HT1080 (cell line): ENCODE measurements at places on chromosomes 1 and 21. TPM values are rescaled to one million over a fixed set of nuclear protein-coding genes. Genes with fewer than 3 reads are reported as not detected.

The RAB7B gene
- total RNA-seq: 0.10 TPM in 1 of 2 replicates, not detected in the other

The NBPF3 gene
- 12.3 and 13.2 TPM in 2 replicates for total RNA-seq

The TFAP2E gene
- not detected in 2 replicates for total RNA-seq

The TMIGD3 gene
- not detected in 2 replicates for total RNA-seq

The ARMH1 gene
- total RNA-seq: not detected in 2 replicates

The GJA8 gene
- total RNA-seq: not detected in 2 replicates

The S100A3 gene
- 9.6 and 14.4 TPM in 2 replicates for total RNA-seq

The BEST4 gene
- total RNA-seq: not detected in 2 replicates

The TNNT2 gene
- not detected in 2 replicates for total RNA-seq

The LRRC52 gene
- not detected in 2 replicates for total RNA-seq

The ADAM30 gene
- not detected in 2 replicates for total RNA-seq

DNA sequence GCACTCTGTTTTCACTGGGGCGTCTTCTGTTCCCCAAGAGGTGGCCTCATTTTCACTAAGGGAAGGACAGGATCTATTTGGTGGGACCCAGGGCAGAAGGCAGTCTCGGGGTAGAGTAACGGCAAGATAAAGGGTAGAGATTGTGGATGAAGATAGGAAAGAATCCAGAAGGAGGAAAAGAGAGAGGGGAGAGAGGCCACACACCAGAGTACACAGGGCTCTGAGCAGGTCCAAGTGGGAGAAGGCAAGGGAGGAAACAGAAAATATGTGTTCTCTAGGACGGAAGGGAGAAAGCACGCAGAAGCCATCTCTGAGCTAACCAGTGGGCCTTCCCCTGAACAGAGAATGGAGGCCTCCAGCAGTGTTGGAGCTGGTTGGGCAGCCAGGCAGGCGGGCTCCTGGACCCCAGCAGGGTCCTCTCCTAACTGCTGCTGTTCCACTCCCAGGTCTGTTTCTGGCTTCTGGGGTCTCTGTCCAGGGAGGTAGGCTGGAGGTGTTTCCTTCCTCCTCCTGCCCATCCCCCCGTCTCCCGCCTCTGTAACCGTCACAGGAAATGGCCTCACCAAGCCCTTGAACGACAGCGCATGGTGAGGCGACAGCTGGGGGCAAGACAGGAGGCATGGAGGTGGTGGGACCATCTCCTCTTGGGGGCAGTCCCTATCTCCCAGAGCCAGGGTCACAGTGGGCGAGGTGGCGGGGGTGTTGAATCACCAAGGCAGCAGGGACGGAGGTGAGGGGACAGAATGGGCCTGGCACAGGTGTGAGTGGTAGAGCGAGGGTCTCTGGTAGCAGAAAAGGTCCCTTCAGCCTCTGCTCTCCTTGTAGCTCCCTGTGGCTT, 649 bp downstream of the PTPN7 start:
- no peak for DNase-seq

DNA sequence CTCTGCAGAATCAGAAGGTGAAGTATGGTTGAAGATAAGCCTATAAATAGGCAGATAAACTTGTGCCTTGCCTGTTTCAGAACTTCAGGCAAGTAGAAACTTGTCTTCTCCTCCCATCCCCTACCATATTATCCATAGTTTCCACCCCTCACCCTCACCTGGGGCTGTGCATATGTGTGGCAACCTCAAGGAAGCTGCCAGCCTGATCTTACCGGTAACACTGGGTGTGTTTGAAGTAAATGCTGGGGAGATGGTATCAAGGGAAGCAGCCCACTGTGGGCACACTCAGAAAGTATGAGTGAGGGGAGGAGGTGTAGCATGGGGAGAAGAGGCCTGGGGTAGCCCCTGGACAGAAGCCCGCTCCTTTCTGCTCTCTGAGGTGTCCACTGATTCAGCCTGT, 14.5 kb downstream of the VANGL2 start:
- no peak for DNase-seq

GRCh38 chr1:35947547-35947946, 16.6 kb downstream of the AGO3 start:
- DNase-seq: no peak

- peak; percentile 42 for DNase-seq
These were observed 28.9 kb upstream of the EFCAB14 start for GRCh38 chr1:46747683-46748288.

- peak; percentile 35 for DNase-seq
These were observed 1.1 kb downstream of the SERBP1 start for GRCh38 chr1:67429011-67429527.

DNA sequence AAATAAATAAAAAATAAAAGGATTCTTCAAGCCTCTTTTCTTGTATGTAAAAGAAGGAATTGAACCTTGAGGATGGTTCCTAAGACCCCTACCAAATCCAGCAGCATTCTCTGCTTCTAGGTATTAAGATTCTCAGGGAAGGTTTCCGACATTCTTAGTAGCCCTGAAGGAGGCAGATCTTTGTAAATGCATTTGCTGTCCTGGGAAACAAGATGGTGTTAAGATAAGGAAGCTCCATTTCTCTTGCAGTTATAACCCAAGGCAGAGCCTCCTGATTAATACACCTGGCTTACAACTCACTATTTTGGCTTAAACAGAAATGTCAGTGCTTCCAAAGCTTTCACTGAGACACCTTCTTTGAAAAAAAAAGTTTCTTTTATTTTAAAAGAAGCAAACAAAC, 393.8 kb downstream of the DISC1 start:
- DNase-seq: no peak

GRCh38 chr21:34021726-34022125, 51.7 kb upstream of the MRPS6 start:
- DNase-seq: no peak

- DNase-seq: no peak
These were observed 42.2 kb upstream of the TNFSF4 start for GRCh38 chr1:173249349-173249748.

DNA sequence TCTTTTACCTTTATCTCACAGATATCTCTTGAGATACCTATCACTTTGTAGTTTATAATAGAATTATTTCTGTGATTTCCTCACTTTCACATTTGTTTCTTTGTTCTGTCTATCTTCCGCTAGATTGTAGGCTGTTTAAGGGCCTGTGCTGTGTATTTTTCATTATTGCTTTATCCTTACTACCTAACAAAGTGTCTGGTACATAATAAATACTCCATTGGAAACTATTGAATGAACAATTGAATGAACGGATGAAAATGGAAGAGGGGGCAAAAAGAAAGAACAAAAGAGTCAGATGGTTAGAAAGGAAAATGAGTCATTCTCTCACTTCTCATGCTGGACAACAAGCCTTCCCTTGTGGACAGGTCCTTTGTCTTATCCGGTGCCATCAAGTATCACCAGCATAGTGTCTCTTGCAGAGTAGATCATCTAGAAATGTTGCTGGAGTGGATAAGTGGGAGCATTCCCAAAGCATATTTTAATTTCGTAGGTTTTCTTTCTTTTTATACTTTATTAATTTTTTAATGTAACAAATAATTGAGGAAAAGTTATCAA, 159.8 kb downstream of the NEK7 start:
- peak; percentile 18 for DNase-seq

- no peak for DNase-seq
These were observed 72.6 kb upstream of the RGL1 start for GRCh38 chr1:183732236-183732880.

DNA sequence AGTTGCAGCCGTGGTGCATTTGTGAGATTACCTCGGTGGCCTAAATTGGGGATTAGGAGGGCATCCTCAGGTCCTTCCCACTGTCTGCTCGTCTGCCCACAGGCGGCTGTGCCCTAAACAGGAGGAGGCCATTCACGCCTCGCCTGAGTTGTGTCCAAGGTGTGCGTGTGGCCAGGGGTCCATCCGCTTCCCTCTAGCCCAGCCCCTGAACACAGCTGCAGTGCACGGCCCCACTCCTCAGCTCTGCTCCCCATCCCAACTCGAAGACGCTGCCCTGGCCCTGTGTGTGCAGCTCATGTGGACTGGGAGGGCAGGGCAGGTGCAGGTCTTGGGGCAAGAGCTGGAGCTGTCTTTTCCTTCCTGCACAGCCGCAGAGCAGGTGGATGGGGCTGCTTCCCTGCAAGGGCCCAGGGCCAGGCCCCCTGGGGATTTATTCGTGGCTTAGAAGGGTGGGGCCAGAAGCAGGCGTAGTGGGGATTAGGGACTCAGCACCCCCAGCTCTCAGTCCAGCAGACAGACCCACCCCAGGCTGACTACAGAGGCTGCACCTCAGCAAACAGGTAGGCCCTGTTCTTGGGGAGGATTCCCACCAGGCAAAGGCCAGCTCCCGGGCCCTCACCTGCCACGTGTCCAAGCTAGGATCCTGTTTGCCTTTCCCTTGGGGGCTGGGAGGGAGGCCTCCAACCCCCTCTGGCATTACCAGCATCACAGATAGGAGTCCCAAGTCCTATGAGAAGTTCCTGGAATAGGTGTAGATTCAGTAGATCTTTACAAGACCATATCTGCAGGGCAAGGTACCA, 4.3 kb downstream of the GUK1 start:
- no peak for DNase-seq

- no peak for DNase-seq
These were observed 244.2 kb downstream of the LMO4 start for GRCh38 chr1:87572891-87573290.

DNA sequence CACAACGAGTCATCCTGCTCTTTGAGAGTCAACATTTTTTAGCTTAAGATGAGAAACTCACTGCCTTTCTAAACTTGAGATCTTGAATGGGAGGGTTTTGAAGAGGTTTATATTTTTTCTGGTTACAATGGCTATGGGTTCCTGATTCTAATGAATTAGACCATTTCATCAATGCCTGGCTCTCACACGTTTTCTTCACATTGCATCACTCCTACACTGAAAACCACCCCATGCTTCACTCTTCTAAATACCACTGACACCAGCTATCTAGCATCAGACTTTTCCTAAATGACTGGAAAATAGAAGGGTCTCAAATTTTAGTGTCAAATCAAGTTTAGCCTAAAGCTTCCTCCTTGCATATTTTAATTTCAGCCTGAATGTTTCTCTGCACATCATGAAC, 606.1 kb upstream of the USP24 start:
- no peak for DNase-seq

GRCh38 chr1:50332941-50333594, 90.2 kb downstream of the DMRTA2 start:
- no peak for DNase-seq

DNA sequence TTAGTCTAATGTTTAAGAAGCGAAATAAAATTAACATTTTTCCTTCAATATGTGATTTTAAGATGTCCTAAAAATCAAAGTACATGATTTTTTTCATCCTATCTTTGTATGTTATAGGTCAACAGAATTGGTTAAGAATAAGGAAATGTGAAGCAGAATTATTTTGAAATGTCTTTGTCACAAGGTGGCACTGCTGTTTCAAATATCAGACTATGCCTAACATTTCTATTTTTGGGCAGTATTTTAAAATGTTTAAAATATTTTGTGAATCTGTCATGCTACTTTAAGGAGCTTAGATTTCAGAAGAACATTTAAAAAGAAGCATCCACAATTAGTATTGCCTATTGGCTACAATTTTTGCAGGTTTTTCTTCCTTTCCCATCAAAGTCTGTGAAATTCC, 38.7 kb downstream of the AMY1C start:
- DNase-seq: peak; percentile 20

- no peak for DNase-seq
These were observed 38.5 kb upstream of the LAX1 start for GRCh38 chr1:203726417-203726867.

- no peak for DNase-seq
These were observed 601.0 kb downstream of the NUF2 start for GRCh38 chr1:163922743-163923201.

DNA sequence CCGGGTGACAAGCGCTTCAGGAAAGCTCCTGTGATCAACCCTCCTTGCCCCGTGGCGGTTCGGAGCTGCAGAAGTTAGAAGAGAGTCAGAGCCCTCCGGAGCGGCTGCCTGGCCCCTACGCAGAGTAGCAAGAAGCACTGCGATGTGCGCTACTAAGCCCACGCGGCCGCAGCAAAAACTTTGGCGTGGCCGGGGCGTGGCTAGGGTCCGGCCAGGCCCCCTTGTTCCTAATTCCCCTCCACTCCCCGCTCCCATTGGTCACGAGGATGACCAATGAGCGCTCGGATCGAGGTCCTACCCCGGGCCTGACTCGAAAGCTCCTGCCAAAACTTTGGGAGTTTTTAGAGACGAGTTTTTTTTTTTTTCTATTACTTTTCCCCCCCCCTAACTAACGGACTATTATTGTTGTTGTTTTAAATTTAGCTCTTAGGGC, at the start of gene HLX:
TSS of gene HLX (plus strand) at position 368 of the 433 bp plus-strand sequence. CDS start 415 bp downstream, outside the sequence.
- DNase-seq: peak; percentile 78

DNA sequence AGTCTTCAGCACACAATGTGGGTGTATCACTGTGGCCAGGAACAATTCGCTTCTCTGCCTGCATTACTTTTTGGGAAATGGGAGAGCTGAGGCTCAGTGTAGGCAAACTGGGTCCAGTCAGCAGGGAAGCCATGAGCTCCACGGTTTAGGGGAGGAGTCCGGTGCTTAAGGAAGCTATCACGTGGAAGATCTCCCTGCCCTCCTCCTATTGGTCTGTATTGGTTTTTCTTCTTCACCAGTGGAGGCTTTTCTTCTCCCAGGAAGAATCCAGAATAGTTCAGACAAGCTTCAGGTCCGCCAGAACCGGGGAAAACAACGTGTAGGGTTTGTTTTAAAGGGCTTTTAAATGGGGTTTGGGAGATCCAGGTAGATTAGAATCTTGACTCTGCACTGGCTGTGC, 156.2 kb upstream of the CAMK1G start:
- no peak for DNase-seq

DNA sequence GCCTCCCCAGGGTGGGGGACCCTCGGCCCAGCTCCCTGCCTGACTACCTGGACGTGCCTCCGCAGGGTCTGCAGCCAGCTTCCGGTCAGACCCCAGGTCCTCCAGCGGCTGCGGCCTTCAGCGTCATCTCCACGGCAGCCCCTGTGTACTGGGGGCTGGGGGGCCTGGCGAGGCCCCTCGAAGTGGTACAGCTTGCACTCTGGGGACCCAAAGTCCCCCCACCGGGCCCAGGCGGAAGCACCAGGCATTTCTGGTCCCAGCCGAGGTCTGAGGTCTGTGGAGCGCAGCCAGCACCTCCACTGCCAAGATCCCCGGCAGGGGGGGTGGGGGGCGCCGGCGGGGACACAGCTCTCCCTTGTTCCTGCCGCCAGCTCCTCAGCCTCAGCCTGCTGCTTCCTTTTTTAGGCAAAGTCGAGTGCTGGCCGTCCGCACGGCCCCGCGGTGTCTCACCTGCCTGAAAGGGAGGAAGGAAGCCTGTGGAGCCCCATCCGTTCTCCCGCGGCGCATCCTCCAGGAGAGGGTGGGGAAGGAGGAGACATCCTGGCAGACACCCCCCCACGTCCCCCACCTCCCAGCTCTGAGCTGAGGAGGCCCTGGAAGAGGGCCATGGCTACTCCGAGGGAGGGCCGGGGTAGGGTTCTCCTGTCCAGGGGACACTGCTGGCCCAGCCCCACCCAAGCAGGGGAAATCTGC, 1.2 kb upstream of the VWA1 start:
- DNase-seq: no peak

DNA sequence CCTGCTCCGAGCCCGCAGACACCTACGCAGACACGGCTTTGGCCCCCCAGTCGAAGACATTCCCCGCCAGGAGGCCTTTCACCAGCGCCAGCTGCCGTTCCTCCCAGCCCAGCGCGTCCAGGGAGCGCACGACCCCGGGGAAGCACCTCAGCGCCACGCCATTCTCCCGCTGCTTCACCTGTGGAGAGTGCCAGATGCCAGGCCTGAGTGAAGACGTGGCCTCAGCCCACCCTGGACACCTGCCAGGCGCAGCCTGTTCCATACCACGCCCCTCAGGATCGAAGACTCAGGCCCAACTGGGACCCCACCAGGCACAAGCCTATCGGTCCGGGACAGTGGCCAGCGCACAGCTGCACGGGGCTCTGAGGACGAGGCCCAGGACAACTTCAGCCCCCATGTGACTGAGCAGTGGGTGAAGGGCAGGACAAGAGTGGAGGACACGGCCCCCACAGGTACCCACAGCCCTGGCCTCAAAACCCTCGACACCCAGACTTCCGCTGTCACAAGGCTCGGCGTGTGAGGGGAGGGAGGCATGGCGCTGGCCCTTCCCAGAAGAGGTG, 13.5 kb downstream of the PANK4 start:
- no peak for DNase-seq
